GM04504 (cell line): ENCODE measurements at places on chromosomes 6 and 20.

DNA sequence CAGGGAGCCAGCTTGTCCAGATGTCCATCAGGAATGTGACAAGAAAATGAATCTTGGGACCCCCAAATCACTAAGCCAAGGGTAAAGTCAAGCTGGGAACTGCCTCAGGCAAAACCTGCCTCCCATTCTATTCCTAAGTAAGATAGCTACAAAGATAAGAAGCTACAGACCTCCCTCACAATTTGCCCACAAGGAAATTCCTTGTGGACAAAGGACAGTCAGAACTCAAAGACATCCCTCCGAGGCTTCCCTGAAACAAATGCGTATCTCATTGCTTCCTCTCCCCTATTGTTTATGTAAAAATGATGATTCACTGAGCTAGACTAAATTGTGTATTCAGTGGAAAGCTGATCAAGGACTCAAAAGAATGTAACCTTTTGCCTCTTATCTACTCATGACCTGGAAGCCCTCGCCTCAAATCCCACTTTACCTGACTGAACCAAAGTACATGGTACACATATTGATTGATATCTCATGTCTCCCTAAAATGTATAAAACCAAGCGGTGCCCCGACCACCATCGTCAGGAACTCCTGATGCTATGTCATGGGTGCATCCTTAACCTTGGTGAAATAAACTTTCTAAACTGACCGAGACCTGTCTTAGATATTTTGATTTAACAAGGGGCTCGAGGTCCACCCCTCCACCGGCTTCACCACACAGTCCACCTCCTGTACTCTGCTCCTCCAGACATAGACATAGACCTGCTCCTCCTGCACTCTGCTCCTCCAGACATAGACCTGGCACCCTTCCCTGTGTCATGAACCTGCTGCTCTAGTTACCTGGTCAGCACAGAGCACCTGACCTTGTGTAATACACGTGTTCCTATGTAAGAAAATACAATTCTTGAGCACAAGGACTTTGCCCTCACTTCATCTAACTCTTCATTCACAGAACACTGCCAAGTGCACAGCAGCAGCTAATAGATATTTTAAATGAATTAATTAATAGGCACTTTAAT lies 81.4 kb downstream of the WDR27 start:
- no peak for DNase-seq

DNA sequence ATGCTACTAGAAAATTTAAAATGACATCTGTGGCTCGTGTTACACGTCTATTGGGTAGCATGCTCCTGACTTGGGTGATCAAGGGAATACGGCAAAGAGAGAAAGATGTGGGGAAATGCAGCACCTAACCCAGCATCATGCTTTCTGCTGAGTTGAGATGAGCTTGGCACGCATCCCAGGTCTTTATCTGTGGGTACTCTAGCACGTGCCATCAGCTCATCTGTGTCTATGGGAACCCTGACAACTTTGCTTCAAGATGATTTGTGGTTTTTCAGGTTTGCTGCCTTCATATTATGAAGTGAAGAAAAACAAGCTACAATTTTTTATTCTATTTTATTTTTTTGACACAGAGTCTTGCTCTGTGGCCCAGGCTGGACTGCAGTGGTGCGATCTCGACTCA lies 21.0 kb downstream of the RNASET2 start:
- no peak for DNase-seq

GRCh38 chr6:116017546-116018295 lies 43.0 kb downstream of the FRK start:
- no peak for DNase-seq

DNA sequence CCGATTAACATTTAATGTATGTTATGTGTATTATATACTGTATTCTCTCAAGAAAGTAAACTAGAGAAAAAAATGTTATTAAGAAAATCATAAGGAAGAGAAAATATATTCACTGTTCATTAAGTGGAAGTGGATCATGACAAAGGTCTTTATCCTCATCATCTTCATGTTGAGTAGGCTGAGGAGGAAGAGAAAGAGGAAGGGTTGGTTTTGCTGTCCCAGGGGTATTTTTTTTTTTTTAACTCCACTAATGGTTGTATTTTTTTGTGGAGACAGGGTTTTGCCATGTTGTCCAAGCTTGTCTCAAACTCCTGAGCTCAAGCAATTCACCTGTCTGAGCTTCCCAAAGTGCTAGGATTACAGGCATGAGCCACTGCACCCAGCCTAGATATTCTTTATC lies 11.0 kb downstream of the ECT2L start:
- DNase-seq: no peak

DNA sequence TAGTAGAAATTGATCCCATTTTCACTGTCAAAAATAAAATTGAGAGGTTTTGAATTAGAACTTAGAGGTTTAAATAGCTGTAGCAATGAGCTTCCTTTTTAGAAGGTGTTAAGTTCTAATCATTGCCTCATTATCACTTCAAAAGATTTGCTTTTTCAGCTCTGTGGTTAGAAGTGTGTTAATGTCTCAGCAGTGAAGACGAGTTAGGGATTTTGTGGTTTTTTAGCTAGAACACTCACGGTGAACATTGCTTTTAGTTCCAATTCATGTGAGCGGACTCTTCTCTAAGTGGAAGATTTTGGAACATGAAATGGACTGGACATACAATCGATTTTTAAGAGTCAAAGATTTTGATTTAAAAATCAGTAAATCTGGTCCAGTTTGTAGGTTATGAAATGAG lies 12.7 kb upstream of the IFNGR1 start:
- DNase-seq: no peak

DNA sequence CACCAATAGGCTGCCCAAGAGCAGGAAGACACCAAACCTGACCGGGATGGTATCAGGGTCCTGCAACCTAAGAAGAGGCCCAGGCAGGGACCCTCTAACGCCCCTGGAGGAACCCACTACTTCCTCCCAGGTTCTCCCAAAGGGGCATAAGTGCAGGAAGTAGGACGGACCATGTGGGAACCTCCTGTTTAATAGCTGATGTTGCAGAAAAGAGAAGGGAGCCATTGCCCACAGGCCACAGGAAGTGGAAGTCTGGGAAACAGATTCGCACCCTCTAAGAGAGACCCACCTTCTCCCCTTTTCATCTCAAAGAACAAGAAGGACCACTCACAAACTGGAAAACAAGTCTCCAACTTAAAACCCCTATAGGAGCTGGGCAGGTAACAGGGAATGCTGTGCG lies 18.1 kb downstream of the PREX1 start:
- DNase-seq: no peak

GRCh38 chr6:138590796-138591709 lies 91.8 kb upstream of the NHSL1 start:
- peak; percentile 37 for DNase-seq

DNA sequence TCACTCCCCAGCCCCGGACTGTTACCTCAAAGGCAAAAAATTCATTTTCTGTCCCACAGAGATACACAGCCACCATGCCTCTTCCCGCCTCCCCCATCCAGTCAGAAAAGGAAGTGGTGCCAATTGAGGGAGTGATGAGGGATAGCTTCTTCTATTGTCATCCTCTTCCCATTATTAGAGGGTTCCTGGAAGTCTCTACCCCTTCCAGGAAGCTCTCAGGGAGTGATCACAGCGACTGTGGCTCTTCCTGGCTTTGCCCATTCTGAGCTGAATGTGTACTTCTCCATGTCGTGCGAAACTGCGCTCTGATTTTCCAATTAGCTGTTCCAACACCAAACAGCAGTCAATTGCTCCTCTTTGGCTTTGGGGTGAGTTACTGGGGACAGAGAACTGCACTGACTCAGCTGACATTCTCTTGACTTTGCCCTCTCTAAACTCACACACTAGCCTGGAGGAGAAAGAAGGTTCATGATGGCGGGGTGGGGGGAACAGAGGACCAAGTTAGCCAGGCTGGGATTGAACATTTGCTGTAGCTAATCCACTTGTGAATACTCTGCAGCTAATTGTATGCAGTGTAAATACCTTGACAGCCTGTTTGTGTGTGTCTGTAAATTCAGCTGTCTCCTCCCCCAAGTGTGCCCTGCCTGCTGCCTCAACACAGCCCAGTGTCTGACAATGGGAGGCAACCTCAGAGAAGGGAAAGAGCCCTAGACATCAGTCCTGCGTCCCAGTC lies 2.4 kb upstream of the MDGA1 start:
- no peak for DNase-seq

DNA sequence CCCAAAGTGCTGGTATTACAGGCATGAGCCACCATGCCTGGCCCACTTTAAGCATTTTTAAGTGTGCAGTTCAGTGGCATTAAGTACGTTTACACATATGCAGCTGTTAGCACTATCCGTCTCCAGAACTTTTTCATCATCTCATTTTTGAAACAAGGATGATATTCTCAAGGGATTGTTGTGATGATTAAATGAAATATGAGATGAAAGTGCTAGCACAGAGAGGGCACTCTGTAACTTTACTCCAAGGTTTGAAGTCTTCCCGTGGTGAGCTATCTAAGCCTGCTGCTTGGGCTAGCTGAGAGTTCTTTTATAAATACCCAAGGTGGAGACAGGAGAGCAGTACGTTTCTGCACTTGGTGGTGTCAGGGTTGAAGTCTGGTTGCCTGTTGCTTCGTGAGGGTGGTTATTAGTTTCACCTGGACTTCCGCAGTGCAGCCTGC lies 6.6 kb downstream of the TM9SF4 start:
- no peak for DNase-seq
